ENCODE measurements at places on chromosomes 3 and 15.

GRCh38 chr3:54079314-54079713 lies 43.0 kb upstream of the CACNA2D3 start:
- DNase-seq = no peak

- no peak for DNase-seq
Observed at GRCh38 chr3:141386611-141387111, 18.4 kb downstream of the ZBTB38 start.

- no peak for DNase-seq
Observed at GRCh38 chr3:110307065-110307809, 764.4 kb upstream of the NECTIN3 start.

DNA sequence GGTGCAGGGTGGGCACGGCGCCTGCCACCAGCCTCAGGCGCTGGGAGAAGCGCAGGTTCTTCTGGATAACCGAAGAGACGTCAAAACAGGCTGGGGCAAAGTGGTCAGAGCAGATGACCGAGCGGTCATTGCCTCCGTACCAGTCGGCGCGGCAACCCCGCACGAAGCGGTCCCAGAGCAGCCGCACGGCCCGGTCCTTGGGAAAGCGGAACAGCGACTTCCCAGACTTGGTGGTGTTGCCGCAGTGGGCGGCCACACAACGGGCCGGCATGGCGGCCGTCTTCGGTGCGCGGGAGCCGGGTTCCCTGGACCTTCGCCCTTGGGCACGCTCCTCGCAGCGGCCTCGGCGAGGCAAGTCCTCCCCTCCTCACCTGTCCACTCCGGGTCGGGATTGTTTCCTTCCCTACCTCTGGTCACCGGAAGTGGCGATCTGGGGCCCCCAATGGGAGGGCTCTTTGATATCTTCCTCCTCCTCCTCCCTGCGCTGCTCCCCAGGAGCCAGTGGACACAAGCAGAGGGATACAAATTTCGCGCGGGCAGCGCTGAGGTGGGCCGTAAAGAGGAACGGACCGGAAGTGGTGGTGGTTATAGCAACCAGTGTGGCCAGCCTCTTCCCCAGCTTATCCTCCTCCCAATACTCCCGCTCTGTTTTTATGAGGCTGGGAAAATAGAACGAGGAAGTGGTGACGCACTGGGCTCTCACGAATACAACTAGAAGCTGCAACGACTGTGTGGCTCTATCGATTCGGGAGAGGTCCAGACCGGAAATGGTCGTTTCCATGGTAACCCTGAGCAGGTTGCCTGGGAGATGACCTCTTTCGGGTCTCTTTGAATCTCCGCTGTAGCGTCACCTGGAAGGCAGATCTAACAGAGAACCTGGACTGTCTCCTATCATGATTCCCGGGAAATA lies at the start of the genes LRRC49 and THAP10:
LRRC49 (plus strand) TSS at position 825 of the 910 bp plus-strand sequence; CDS start at position 894, 69 bp downstream.
THAP10 (minus strand) TSS at position 432 of the 910 bp plus-strand sequence; CDS start at position 271, 161 bp downstream.
- peak; percentile 39 for DNase-seq

- DNase-seq = no peak
Observed at GRCh38 chr3:10140996-10141546, 507 bp upstream of the VHL start.

DNA sequence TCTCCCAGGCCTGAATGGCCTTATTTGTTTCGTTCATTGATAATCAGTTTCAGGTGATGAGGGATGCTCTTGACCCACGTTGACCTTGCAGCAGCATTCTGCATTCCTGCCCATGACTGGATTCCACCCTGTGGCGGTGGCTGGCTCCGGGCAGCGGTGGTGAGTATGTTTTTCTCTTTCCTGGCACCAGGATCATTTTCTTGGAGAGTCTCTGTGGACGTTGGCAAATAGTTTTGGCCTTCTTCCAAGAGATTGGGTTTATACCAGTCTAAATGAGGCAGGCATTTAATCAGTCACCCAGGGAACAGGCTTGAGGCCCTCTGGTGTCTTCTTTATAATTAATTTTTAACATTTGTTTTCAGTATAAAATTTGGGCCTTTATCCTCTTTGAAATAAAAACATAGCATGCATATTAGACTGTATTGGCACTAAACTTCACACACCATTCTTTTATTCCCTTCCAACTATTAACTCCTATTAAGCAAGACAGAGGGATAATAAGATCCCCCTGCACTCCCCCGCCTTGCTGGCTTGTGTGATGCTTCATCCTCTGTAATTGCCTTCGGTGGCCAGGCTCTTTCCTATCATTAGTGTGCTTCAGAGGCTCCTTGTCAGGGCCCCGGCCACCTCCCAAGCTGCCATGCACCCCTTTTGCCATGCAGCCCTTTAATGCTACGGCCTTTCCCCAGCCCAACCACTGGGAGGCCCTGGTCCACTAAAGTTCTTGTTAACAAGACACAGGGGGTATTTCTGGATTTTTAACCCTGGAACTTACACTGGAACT lies 176.2 kb upstream of the TOPAZ1 start:
- no peak for DNase-seq

- DNase-seq = no peak
Observed at GRCh38 chr15:63364399-63365272, 17.0 kb downstream of the CA12 start.

- no peak for DNase-seq
Observed at GRCh38 chr3:123036352-123037014, 8.9 kb upstream of the SEMA5B start.

DNA sequence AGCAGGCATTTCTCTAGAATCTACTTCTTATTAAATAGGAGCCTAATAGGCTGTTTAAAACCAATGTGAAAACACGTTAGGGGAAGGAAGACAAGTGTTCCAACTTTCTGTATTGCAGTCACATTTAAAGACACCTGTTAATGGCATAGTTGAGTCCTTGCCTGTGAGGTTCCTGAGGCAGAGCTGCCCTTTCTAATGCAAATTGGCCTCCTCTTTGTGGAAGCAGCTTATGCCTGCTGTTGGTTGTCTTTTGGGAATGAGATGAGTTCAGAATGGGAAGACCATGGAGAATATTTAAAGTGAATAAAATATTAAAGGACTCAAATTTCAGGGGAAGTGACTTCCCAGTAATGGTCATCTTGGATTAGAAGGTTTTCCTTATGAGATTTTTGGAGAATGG lies 51.2 kb downstream of the NEK11 start:
- DNase-seq = no peak

Measured in GM12891 (cell line).